ENCODE measurements at places on chromosomes 3 and 15.

GRCh38 chr3:97884586-97885123 lies 62.8 kb downstream of the CRYBG3 start:
- DNase-seq = no peak

DNA sequence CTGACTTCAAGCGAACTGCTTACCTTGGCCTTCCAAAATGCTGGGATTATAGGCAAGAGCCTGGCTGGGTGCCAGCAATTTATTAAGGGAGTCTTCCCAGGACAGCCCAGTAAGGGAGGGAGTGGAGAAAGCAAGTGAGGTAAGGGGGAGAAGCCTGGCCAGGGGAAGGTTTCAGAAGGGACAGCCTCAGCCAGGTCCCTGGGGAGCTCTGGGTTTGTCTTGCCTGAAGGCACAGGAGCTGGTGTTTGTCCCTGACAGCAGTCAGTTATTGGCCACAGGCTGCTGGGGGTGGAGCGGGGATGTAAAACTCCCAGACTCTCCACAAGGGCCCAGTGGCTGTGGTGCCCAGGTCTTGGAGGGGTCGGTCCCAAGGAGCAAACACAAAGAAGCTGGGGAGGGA lies 33.0 kb upstream of the CDCP1 start:
- DNase-seq = no peak

- DNase-seq = no peak
These were observed 327.4 kb upstream of the LRRFIP2 start for GRCh38 chr3:37501571-37502313.

DNA sequence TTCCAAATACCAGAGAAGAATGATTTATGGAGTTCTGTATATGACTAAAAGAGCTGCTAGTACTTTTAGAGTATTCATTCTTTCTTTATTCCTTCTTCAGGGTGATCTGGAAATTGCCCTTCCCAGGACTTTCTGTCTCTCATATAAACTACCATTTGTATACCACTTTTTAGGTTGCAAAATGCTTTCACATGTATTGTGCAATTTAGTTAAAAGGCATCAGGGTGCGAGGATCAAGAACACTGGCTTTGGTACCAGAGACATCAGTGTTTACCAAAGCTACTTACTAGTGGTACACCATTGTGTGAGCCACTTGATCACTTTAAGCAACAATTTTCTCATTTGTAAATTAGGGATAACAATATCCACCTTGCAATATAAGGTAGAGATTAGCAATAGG lies 251.4 kb downstream of the TIGIT start:
- no peak for DNase-seq

DNA sequence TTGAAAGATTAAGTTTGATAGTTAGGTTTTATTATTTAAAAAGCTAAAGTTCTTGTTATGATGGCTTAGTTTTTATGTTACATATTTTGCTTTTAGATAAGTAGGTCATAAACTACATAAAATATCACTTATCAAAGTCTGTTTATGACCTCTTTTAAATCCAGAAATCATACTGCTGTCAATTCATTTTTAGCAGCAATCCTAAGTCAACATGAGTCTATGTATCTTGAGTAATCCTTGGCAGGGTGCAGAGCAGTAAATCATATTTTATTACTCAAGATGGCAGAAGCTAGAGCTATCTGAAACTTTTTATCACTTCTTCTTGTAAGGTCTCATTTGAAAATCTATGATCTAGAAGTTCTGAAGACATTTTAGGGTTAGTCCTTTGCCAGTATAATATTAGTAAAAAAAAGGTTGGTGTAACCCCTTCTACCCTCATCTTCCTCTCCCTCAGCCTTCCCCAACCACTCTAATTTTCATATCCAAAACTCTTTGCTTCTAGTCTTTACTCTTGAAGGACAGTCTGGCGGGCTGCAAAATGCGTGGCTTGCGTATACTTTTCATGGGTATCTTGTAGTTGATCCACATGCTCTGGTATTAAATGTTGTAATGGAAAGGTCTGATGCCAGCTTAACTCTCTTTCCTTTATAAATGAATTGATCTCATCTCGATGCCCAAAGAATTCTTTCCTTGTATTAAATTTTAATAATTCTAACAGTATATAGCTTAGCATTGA lies 134.0 kb upstream of the THRB start:
- no peak for DNase-seq

DNA sequence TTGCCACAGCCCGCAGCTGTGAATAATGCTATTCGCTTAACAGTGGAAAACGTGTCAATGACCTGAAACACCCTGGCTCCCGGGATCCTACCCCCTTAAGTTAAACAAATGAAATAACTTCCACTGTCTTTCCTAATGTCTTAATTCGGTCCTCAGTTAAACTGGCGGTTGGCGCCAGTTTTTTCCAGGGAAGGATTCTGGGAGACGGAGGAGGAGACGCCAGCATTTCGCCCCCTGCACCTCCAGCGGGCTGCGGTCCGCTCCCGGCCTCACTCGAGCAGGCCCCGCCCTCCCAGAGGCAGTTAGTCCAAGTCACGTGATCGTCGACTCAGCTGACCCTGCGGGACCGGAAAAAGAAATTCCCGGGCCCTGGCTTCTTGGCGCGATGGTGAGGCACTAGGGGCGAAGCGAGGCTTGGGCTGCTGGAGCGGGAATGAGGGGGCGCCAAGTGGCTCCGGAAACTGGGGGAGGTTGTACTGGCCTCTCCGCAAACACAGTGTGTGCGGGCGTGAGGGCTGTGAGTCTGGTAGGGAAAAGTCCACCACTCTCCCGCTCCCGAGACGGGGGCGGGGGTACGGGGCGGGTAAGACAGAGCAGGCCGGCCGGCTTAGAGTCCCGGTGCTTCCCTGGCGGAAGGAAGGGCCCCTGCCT lies at the start of gene COMMD4:
COMMD4 (plus strand) TSS at position 359 of the 651 bp plus-strand sequence; CDS start at position 386, 27 bp downstream.
- DNase-seq = peak; percentile 84

DNA sequence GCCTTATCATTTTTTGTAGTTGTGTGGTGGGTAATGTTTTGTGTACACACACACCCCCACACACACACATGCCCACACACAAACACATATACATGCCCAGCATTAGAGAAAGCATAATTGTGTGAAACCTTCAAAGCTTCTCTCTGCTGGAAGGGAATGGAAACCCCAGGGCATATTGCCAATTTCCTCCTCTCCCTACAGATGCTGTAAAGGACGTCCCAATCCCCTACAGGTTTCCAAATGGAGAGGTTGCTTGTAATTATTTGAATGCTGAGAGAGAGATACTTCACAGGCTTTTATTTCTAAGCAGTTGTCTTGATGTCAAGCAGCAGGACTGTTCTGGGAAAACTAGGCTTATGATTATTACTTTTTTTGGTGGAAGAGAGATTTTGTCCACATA lies 23.0 kb upstream of the CCK start:
- DNase-seq = no peak

DNA sequence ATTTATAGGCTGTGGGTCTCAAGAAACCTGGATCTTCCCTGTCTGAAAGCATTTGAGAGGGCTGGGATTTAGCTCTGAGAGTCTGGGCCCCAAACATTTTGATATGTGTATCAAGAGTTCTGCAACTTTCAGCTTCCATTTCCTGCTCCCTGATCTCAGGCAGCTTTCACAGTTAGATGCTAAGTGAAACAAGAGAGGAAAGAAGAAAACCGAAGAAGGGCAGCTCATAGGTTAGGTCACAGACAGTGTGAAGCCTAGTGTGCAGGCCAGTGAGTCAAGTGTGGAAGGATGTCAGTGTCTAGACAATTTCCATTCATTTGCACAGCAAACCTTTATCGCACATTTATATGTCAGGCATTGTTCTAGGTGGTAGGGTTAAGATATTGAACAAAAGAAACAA lies 173.6 kb upstream of the PROK2 start:
- no peak for DNase-seq

GRCh38 chr15:76566276-76566675 lies 229.7 kb downstream of the ISL2 start:
- DNase-seq = no peak

GRCh38 chr15:74841891-74842373 lies 1.0 kb downstream of the ULK3 start:
- DNase-seq = no peak

DNA sequence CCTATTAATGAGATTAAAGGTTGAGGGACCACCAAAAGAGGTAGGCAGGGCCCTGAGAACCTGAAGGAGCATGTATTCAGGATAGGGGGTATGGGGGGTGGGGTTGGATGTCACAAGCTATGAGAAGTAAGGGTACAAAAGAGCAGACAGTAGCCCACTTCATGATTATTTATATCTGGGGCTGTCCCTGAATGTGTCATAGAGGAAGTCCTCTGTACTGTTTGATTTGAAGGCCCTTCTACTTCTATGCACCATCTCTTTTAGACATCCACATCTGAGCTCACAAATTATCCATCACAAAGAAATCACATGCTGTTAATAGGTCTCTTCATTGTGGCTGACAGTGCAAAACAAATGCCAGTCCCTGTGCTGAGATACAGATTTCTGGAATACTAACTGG lies 68.6 kb downstream of the FHIT start:
- DNase-seq = no peak

- DNase-seq = no peak
These were observed 4.4 kb downstream of the TGFBR2 start for GRCh38 chr3:30610702-30611368.

DNA sequence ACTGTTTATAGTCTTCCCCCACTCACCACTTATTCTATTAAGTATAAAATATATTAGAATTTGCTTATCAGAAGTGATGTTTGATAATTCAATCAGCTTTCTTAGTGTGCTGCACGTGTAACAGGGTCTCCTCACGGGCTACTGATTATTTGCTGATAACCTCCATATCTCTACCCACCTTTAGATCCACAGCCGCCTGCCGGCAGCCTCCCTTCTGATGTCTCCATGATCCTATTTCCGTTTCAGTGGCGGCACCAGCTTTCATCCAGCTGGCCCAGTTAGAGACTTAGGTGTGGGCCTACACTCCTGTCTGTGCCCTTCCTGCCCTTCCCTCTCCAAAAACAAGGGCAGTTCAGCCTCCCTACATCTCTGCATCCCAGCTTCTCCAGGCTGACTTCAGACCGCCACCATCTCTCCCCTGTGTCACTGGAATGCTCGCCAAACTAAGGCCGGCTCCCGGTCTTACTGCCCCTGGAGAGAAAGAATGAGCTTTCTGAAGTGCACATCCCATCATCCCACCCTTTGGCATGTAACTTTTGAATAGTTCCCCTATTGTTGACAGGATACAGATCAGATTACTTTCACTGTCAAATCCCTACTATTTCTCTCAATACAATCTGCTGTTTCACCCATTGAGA lies 76.6 kb upstream of the PRTG start:
- DNase-seq = no peak

- no peak for DNase-seq
These were observed 756.4 kb upstream of the NR2F2 start for GRCh38 chr15:95574053-95574452.

DNA sequence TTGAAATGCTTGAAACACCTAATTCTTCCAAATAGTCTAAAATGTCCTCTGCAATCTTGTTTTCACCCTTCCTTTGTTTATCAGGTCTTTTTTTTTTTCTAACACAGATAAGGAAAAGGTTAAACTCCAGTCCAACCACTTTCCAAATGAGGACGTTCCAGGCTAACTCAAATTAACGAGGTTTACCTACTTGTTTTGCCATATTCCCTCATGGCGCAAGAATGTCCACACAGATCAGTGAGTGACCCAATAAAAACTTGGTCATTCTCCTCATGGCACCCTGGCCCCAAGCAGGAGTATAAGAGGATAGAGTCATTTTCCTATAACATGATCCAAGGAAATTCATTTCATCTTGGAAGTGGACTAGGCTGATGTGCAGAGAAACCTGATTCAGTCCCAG lies 6.6 kb upstream of the LIPC start:
- DNase-seq = no peak

DNA sequence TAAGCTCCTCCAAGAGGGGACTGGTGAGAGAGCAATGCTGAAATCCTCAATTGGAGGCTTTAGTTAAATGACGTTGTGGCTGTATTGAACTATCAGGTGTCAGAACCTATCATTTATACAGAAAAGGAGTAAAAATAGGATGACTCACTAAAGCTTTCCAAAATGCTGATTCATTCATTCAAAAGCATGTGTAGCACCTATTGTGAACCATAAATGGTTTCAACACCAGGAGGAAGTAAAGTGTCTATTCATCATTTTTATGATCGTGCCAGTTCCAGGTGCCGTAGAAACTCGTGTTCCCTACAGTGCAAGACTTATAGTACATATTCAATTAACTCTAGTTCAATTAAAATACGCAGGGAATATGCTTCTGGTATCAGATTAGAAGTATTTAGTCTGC lies 66.5 kb upstream of the ARRDC4 start:
- no peak for DNase-seq

DNA sequence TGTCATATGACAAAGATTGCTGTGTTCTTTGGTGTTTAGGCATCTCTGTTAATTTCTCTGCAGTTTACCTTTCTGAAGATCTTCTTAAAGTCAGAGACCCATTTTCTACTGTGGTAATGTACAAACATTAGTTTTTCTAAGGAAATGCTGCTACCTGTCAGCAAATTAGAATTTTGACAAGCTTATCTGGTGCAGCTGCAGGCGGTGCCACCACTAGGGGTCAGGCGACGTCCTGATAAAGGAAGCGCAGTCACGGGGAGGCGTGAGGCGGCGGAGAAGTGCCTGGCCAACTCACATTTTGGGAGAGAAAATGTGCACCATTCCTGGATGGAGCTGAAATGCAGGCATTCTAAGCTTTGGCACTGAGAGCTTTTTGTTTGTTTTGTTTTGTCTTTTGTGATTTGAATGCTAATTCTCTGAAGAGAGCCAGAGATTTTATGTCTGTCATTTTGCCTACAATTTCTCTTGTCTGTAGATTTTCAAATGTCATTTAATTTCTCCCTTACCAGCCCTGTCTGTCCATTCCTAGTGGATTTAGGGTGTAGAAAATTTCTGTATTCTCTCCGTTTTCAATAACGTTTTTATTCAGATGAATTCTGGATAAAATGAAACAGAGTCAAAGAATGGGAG lies 24.9 kb upstream of the SIAH2 start:
- peak; percentile 59 for DNase-seq

GRCh38 chr15:49987198-49987785 lies 131.7 kb downstream of the ATP8B4 start:
- DNase-seq = no peak

GRCh38 chr3:65953301-65953812 lies 85.4 kb downstream of the MAGI1 start:
- DNase-seq = no peak

- no peak for DNase-seq
These were observed 4.6 kb downstream of the OR5H15 start for GRCh38 chr3:98171071-98171470.

DNA sequence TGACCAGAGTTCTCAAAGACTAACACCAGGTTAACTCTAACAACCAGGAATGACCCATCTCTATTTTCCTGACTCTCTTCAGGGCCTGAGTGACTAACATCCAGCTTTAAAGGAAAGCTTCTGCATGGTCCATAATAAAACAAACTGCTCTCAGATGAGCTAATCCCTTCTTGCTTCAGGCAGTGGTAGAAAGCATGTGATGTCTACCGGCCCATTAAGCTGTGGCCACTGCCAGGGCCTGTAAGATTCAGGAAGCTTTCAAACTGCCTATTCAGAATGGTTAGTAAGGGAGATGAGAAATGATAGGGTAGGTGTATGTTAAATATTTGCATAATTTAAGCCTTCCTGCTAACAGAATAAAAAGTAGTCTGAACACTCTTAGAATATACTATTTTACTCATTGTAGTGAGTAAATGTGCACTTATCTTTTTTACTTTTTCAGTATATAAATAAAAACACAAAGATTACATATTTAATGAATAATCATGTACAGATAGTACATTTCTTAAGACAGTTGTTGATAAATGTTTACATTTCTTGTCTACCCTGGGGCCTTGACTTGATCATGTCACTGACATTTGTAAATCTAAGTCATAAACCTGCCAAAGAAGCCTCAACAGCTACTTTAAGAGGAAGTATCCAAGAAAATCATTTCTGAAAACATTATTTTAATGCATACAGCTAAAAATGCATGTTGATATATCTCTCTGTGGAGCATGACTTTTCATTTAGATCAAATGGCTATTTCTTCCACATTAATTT lies 222.0 kb downstream of the MCTP2 start:
- no peak for DNase-seq
